Aorta (tissue), 5 donors: ENCODE measurements at places on chromosomes 4 and X.

DNA sequence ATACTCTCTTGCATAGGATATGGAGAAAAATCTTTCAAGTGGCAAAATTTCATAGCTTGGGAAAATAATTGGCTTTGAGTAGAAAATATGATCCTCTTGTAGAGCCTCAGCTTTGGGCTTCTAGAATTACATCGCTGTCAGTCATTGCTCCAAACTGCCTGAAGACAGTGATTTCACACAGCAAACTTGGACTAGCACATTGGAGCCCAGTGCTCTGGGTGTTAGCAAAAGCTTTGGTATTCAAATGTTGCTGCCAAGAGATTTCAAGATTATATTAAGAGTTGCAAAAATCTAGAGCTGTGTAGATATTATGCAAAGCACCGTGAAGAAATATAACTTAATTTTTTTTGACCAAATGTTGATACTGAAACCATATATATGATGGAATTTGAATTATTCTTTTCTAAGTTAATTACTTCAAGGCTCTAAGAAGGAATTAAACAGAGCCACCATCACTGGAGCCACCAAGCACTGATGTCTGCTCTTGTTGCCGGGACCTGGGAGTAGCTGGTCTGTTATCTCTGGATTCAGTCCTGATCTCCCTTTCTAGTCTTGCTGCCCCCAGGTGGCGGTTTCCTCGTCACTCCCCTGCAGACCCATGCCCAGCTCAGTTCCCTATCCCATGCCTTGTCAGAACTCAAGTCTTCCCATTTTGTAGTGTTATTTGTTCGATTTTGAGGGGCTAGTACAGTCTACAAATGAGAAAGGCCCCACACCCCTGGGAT is 260.7 kb upstream of the SFRP2 start:
- no peak for DNase-seq

DNA sequence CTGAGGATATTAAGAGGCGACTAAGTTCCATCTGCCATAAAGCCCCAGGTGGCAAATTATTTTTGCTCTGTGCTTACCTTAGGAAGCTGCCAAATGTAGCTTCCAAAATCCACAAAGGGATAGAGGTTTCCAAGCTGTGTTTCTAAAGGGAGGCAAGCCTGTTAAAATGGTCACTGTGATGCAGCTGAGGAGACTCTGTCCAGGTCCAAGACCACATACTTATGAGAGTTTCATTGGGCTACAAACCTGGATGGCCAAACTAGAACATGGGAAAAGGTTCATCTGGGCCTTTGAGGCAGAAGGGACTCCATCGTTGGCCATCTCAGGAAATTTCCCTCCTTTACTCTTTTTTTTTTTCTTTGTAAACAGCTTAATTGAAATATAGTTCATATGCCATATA is 306.9 kb upstream of the FGF13 start:
- DNase-seq: no peak

- DNase-seq: no peak
Measured at GRCh38 chrX:72107841-72108595, 23.7 kb downstream of the RTL5 start.

GRCh38 chr4:8769645-8770517 is 101.8 kb downstream of the HMX1 start:
- peak; percentile 68 for DNase-seq

GRCh38 chr4:573122-573892 is 2.8 kb downstream of the TMEM271 start:
- DNase-seq: no peak

- no peak for DNase-seq
Measured at GRCh38 chr4:55399581-55399980, 3.8 kb downstream of the TMEM165 start.

DNA sequence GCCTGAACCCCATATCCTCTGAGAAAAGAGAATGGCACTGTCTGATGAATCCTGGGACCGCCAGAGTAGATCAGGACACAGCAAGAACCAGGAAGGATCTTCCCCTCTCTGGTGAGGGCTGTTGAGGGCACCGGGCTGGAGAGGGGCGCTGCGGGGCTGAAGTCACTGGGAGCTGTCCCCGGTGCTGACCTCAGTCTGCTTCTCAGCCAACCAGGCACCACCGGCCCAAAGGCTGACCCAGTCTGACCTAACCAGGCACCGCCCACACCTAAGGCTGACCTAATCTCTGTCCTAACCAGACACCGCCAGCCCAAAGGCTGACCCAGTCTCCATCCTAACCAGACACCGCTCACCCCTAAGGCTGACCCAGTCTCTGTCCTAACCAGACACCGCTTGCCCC is 82.8 kb downstream of the CPZ start:
- DNase-seq: no peak

GRCh38 chr4:911221-911751 is 20.8 kb downstream of the GAK start:
- DNase-seq: peak; percentile 43

DNA sequence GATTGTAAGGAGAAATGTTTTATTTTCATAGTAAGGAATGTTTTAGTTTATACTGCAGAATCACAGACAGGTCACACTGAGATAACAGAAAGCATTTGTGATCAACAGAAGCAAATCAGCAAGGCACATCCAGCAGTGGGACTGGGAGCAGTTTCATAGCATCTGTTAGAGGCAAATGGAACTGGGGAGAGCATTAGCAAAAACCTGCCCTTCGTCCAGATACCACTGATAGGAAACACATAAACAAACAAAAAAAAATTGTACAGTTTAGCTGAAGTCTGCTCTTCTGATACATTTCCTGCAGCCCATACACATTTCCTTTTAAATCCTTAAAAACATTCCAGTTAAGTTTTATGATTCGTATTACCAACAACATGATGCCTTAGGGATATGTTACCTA is 374.3 kb downstream of the PCDH7 start:
- DNase-seq: no peak

GRCh38 chr4:41670982-41671381 is 77.5 kb downstream of the PHOX2B start:
- no peak for DNase-seq

GRCh38 chr4:173524218-173525117 is 5.6 kb downstream of the HAND2 start:
- no peak for DNase-seq

DNA sequence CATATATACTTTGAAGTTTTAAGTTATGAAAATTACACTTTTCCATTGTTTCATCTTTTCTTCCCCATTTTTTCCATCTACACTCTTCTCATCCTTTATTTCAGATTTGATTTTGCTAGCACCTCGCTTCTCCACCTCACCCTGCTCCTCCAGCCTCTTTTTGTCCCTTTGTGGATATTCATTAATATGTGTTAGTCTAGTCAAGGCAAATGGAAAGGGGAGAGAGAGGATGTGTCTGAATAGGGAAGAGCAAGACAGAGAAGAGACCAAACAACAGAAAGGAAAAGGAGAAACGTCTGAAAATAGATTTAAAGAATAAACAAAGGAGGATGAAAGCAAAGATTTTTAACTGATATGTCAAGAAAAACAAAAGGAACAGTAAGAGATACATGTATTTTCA is 24.1 kb downstream of the GPM6A start:
- no peak for DNase-seq

DNA sequence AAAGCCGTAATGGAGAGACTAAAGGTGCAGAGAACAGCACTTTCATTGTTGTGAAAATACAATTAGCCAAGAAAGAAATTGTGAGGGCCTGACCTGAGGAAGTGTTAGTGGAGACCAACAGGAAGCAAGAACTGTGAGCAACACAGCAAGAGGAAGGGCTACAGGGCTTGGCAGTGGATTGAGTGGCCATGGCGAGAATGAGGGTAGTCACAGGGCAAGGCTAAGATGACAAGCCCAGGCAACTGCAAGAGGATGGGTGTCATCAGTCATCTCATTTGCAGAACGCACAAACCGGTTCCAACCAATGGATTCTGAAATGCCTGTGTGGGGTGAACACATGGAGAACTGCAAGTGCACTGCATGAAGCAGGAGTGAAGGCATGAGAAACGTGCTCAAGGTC is 3.6 kb downstream of the SLC10A6 start:
- DNase-seq: no peak

DNA sequence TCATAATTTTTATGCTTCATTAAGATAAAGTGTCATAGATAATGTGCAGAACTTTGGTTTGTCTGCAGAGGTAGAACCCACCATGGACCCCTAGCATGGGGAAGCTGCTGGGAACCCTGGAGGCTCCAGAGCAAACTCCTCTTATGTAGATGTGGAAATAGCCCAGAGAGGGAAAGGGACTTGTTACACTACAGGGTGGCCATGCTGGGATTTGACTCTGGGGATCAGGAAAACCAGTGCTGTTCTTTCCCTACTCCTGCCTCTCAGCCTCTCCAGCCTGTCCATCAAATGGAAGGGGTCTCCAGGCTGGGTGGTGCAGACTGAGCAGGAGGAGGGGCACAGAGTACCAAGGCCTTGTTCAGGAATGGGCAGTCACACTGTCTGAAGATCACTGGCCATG is 54.2 kb downstream of the MSX1 start:
- DNase-seq: no peak

GRCh38 chr4:38268837-38269236 is 308.6 kb downstream of the PTTG2 start:
- no peak for DNase-seq

- no peak for DNase-seq
Measured at GRCh38 chr4:121788896-121789295, 12.2 kb upstream of the EXOSC9 start.
